ENCODE measurements at places on chromosomes 5 and 9.

GRCh38 chr9:34102796-34103195 is 23.7 kb downstream of the DCAF12 start:
- no peak for DNase-seq

- DNase-seq, result no peak
Observed at GRCh38 chr9:119157196-119157595, 212.0 kb downstream of the BRINP1 start.

DNA sequence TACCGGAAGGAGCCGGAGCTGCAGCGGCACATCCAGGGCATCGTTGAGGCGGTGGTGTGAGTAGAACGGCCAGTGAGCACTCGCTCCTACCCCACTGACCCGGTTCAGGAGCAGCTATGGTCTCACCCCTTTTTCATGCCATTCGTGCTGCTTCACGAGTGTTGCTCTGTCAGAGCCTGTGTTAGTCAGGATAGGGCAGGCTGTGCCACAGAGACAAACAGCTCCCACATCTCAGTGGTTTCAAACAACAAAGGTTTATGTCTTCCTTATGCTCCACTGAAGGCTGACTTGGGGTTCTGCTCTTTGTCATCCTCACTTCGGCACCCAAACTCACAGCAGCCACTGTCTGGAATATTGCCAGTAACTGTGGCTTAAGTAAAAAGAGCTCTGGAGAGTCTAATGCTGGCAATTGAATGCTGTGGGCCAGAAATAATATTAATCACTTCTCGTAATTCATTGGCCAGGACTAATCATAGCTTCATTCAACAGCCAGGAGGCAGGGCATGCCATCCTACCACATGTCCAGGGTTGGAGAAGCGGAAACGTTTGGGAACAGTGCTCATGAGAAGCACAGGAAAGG is 28.4 kb downstream of the ARHGEF37 start:
- DNase-seq, result no peak

GRCh38 chr5:73126381-73126780 is 6.0 kb downstream of the TMEM171 start:
- DNase-seq, result no peak

GRCh38 chr5:14902826-14903560 is 31.4 kb upstream of the ANKH start:
- no peak for DNase-seq

DNA sequence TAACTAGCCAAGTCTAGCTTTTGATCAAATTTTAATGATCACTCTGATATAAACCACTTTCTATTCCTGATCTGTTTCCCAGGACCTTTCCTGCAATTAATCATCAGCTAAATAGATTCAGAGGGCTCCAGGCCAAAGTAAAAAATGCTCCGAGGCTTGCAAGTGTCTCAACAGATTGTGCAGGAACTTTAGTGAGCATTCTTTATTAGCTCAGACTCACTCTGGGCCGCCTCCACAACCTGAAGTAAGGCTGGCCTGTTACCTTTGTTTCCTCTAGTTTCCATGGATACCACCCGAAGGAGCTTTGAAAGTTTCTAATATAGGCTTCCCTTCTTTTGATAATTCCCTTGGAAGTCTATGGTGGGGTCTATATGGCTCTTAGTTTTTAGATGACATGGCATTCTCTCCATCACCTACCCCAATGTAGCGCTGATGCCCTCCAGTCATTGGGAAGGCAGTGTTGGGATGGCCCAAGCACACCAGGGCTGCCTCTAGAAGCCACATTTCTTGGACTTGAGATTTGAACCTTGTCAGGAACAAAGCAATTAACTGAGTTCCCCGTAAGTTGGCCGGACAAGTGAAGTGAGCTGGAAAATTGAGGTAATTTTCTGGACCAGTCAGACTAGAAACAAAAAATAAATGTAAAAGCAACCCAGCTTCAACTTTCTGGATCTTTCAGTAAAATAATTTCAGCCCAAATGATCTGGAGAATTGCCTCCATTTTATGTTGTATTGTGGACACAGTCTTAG is 97.6 kb upstream of the LHFPL2 start:
- DNase-seq, result no peak

GRCh38 chr5:160245506-160246086 is 16.3 kb downstream of the FABP6 start:
- no peak for DNase-seq

- no peak for DNase-seq
Observed at GRCh38 chr5:178116143-178116885, 3.0 kb downstream of the N4BP3 start.

DNA sequence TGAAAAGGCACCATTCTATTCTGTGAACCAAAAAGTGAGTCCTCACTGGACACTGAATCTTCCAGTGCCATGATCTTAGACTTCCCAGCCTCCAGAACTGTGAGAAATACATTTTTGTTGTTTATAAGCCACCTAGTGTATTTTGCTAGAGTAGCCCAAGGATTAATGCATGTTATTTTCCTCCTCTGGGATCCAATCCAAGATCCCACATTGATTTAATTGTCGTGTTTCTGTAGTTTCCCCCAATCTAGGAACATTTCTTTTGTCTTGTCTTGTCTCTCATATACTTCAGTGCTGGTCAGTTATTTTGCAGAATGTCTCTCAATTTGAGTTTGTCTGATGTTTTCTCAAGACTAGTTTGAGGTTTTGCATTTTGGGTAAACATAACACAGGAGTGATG is 36.4 kb downstream of the GDNF start:
- DNase-seq, result no peak

DNA sequence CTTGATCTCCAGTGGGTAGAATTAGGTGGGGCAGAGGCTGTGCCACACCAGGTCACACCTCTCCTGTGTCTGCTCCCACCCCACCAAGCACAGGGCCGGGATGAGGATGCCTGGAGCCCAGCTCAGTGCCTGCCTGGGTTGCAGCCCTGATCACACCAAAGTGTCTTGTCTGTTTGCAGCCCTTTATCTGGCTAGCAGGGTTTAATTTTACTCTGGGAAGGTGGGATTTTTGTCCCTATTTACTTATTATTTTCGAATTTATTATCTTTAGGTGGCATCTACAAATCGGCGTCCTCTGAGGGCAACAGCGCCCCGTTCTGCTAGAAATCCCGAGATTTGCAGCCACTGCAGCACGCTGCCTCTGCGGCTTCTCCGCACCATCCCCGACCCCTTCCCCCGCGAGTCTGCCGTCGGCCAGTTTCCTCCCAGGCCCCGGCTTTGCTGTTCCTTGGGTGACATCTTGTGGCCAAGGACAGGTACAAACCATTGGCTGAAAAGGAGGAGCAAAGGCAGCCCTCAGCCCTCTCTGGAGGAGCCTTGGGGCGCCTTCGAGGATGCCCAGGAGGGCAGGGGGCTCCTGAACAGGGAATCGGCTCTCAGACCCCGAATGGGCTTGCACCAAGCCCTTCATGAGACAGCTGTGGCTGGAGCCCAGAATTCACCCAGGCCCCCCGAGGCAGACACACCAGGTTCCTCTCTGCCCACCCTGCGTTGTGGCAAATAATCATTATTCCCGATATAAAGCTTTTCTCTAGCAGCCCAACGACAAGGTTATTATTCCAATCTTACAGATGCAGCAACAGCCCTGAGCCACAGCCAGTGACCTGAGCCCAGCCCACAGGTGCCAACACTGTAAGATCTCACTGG is 113.0 kb downstream of the GAPVD1 start:
- DNase-seq, result peak; percentile 5

GRCh38 chr9:137723783-137724445 is 105.1 kb downstream of the EHMT1 start:
- DNase-seq, result no peak

DNA sequence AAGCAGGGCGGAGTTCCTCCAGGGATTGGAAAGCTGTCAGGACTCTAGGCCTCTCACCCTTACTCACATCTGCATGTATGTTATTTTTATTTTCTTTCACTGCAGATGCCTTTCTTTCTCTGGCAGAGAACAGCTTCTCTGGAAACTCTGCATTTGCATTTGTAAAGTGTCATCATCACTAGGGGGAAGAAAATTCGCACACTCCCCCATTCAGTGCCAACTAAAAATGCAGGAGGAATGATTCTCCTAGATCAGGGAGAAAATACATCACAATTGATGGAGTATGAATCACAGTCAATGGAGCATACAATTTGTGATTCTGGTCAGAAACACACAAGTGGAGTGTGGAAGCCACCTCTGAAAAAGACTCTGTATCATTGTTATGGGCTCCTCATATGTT is 351.4 kb upstream of the FTMT start:
- no peak for DNase-seq

DNA sequence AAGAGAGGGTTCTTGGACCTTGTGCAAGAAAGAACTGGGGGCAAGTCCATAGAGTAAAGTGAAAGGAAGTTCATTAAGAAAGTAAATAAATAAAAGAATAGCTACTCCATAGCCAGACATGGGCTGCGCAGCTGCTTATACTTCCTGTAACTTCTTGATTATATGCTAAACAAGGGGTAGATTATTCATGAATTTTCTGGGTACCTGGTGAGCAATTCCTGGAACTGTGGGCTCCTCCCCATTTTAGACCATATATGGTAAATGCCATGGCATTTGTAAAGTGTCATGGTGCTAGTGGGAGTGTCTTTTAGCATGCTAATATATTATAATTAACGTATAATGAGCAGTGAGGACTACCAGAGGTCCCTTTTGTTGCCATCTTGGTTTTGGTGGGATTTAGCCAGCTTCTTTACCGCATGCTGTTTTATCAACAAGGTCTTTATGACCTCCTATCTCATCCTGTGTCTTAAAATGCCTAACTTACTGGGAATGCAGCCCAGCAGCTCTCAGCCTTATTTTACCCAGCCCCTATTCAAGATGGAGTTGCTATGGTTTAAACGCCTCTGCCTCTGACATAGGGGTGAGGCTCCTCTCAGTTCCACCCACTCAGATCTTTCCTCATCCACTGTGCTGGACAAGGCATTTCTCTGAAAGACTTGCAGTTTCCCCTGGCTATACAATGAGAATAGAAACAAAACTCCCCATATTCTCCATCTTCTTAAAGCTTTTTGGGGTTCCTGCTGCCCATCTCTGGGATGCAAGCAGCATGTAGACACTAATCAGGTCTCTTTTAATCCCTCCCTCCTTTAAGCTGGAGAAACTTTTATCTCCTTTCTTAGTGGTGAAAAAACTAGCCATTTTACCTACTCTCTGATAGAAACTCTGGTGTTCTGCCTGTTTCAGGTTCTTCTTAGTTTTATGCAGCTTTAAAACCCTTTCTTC is 91.2 kb downstream of the ARRDC3 start:
- no peak for DNase-seq

DNA sequence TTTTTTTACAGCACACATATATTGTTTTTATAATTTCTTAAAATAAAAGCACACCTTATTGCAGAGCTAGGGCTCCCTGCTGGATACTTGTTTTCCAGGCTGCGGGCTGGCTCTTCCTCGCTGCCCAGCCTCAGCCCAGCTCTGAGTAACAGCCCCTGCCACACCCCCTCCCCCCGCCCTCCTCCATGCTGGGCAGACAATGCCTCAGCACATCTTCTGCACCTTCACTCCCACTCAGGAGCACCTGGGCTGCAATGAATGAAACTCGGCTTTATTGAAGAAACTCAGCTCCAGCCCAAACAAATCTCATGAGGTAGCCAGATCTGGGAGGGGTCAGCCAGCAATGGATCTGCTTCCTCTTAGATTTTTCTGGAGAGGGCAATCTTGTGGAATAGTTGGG is 9.5 kb downstream of the IL9 start:
- DNase-seq, result no peak

DNA sequence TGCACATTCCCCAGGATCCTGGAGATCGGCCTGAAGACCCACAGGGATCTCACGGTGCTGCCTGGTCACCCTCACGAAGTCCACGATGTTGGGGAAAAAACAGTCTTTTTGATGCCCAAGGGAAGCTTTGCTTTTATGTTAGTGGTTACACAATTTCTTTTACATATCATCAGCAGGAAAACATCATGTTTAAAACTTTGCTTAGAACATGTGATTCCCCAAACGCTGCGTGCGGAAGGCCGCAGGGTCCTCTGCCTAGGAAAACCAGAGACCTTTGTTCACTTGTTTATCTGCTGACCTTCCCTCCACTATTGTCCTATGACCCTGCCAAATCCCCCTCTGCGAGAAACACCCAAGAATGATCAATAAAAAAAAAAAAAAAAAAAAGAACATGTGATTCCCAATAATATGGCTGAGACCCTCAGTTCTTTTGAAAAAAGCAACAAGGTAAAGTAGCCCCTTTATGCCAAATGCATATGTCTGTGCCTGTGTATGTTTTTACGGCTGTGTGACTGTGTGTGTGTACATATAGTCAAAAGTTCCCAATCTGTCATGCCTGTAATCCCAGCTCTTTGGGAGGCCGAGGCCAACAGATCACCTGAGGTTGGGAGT is 11.5 kb upstream of the AGPAT2 start:
- no peak for DNase-seq

DNA sequence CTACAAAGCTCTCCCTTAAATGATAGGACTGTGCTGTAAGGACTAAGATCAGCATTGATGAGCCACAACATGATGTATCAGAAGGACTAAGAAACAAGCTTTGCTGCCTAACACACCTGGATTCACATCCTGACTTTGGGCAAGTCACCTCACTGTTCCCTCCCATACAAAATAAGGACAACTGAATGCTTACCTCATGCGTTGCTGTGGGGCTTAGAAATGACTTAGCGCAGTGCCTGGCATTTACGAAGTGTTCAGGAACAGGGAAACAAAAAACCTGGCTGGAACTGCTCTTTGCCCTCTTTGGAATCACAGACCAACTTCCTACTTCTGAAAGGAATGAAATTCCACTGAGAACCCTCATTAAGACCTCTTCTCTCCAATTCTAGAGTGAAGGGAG is 113.7 kb downstream of the BAAT start:
- DNase-seq, result no peak

DNA sequence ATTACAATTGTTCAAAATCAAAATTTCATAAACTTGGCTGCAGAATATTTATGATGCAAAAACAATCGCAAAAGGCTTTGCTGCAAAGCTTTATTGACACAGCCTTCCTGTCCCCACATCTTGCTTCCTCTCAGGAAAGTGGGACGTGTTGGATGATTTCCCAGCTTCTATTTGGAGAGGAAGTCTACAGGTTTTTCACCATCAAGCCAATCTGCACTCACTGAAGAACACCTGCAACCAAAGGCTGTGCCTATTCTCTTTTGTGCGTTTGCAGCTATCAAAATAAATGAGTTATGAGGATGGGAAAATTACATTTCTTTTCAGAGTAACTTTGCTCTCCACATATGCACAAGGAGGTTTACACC is 214.4 kb downstream of the PLK2 start:
- DNase-seq, result no peak
